ENCODE measurements at places on chromosomes 13 and 19.

DNA sequence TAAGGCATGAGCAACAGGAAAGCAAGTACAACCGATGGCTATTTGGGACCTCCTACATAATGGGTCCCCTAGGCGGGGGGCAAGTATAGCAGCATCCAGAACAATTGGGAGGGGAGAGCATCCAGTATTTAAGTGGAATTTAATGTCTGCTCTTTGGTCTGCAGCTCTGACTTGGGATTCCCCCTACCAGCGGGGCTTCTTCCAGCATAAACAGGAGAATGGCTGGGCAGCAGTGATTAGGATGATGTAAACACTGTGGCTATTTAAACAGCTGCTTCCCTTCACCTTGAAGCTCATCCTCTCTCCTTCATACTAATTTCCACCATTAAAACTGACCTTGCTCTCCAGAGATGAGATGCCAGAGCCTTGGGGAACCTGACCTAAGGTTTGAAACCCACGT lies 73.9 kb upstream of the OXGR1 start:
- no peak for DNase-seq

DNA sequence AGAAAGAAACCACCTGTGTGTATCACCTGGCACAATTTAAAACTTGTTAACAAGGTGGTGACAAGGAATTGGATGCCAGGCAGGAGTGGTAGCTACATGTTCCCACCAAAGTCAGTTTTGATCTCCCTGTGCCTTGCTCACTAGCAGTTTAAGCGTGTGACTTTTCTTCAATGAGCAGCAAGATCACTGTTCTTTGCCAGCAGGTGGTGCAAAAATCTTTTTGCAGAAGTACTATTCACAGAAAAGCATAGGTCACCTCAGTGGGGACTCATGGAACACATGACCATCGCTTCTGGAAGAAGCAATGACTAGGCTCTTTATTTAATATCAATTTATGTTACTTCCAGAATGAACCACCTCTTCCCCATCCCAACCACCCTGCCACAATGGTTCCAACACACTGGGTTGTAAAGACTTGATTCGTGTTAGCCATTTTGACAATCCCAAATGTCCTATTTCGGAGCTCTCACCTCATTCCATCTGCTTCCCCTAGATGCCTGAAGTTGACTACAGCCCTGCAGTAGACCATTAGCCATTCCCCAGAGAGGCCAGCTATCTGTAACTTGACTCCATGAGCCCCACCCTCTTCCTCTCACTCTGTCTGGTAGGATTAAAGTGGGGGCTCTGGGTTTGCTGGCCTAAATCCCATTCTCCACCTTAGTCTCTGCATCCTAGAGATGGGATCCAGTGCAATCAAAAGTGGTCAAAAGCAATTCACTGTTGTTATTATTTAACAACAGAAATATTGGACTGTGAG lies 59.1 kb upstream of the TNFRSF19 start:
- no peak for DNase-seq

DNA sequence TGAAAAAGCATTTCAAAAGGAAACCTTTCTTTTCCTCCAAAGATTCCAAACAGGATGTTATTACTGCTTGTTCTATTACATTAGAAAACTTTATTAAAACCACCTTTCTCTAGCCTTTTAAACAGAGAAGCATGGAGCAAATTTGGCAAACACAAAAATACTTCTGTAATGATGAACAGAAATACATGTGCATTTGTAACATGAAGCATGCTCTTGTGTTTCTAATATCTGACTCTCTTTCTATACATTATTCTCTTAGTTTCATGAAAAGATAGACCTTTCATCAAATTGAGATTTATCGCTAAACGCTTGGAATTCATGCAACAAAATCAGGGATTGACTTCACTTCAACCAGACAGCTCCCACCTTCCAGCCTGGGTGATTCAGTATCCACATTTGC lies 152.8 kb upstream of the IRS2 start:
- DNase-seq: no peak

GRCh38 chr13:33139184-33139583 lies 123.0 kb downstream of the KL start:
- DNase-seq: no peak

- no peak for DNase-seq
Measured at GRCh38 chr13:84867246-84867645, 932.0 kb downstream of the SLITRK6 start.

DNA sequence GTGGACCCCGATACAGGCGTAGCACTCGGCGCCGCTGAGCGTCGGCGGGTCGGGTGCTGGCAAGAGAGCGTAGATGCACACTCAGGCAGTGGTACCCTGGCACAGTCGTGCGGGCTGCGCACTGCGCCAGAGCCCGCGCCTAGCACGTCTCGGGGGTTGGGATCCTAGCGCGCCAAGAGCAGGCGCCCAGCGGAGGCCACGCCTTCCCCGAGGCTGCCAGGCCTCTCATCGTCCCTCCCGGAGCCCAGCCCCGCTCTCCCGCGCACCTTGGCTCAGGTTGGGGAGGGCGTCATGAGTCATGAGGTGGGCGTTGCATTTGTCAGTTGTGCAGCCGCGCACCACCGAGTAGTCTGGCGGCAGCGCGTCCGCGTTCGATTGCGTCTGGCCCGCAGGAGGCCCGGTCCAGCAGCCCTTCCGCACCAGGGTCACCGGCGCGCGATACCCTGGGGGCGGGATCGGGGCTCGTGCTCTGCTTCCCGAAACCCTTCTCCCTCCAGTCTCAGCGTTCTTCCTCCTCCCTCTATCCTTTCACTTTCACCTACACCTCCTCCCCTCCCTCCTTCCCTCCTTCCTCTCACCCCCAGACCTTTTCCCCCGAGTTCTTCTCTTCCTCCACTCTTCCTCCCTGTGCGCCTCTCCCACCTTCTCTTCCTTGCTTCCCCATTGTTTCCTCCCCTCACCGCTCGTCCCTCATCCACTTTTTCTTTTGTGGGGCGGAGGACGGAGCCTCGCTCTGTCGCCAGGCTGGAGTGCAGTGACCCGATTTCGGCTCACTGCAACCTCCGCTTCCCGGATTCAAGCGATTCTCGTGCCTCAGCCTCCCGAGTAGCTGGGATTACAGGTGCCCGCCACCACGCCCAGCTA lies 3.5 kb downstream of the LYPD5 start:
- peak; percentile 67 for DNase-seq

- peak; percentile 74 for DNase-seq
Measured at GRCh38 chr19:8208922-8209461, at the start of gene CERS4. CERS4 (plus strand) TSS chr19:8209370; CDS start chr19:8251077, 41,707 bp downstream.
